ENCODE measurements at places on chromosomes 16 and 17.

DNA sequence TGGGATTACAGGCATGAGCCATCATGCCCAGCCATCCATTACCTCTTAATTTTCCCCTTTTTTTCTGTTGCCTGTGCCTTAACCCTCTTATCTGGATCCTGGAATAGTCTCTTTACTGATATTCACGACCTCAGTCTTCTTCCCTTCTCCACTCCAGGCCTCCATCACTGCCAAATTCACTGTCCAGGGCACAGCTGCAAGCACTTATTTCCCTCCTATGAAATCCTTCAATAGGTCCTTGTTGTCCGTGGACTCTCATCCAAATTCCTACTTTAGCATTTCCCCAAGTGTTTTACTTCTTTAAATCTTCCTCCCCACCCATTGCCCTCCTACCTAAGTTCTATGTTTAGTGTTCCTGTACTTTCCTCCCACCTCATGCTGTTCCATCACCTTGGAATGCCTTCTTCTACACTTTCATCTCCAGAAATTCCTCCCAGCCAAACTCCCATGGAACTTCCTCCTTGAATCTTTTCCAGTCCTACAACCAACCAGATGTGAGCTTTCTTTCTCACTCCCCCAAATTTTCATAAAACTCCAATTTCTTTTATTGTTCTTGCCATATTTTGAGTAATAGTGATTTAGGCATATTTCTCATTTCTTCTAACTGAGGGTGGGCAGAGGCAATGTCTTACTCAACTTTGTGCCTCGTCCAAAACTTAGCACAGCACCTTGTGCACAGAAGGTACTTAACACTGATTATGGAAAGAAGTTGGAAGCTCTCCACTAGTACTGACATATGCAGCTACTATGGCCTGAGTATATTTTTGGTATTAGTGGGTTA lies 35.3 kb downstream of the FAM20A start:
- no peak for DNase-seq

GRCh38 chr16:79067600-79067999 lies 532.9 kb downstream of the MAF start:
- no peak for DNase-seq

DNA sequence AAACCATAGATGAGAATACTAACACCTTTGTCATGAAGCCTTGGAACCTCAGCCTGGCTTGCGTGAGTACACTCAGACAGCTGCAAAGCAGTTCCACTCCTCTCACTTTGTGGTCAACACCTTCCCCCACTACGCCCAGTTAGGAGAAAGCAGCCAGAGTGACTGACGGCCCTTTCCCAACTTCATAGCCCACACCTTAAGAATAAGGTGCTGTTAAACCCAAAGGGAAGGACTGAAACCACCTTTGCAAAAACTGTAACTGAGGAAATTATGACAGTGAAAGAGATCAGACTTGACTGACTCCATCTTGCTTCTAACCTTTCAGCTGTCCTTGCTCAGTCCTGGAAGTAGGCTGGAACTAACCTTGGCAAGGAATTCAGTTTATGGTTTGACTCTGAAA lies 13.7 kb downstream of the N4BP1 start:
- no peak for DNase-seq

- DNase-seq: no peak
Observed at GRCh38 chr16:71351558-71351901, 7.0 kb upstream of the CALB2 start.

- DNase-seq: no peak
Observed at GRCh38 chr16:53219371-53219770, 164.6 kb downstream of the CHD9 start.

GRCh38 chr17:46733837-46734475 lies 84.5 kb downstream of the WNT3 start:
- DNase-seq: no peak

GRCh38 chr16:3651461-3652372 lies 2.8 kb upstream of the DNASE1 start:
- DNase-seq: no peak

DNA sequence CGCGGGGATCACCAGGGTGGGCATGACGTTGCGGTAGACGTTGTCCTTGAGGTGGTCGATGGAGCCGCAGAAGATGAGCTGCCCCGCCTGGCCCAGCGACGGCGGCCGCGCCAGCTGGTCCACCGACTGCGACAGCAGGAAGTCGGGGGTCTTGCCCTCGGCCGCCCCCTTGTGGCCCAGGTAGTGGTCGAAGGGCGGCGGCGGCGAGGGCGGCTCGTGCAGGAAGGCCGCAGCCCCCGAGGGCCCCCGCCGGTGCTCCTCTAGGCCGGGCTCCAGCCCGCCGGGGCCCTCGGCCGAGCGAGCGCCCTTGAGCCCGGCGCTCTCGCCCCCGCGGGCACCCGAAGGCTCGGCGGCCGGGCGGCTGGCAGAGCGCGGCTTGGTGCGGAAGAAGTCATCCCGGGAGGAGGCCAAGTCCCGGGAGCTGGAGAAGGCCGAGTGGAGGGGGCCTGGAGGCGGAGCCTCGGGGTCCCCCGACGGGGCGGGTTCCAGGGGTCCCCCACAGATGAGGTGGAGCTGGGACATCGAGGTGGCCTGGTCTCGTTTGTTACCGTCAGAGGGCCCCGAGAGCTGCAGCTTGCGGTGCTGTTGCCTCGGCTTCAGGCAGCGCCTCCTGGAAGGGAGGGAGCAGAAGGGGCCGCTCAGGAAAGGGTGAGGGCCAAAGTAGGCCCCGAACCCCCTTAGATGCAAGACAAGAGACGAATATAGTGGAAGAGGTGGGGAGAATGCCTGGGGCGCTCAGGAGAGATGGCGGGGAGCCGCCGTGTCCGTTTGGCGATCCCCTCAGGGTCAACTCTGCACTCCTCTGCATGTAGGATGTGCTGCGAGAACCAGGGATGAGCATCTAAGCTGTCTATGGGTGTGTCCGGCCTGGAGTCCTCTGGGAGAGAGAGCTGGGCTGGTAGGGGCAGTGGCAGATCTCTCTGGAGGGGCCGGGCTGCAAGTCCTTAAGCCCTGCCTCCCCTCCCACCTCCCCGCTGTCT lies 8.8 kb downstream of the FAM171A2 start:
- DNase-seq: peak; percentile 91

GRCh38 chr16:3587547-3588110 lies 10.4 kb upstream of the NLRC3 start:
- no peak for DNase-seq

DNA sequence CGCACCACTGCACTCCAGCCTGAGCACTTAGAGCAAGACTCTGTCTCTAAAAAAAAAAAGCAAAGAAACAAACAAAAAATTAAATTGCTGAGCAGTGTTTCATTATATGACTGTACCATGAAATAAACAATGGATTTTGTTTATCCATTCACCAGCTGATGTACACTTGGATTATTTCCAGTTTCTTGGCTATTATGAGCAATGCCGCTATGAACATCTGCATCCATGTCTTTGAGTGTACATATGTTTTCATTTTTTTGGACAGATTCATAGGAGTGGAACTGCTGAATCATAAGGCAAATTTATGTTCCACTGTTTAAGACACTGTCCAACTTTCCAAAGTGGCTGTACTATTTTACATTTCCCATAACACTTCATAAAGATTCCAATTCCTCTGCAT lies 8.0 kb downstream of the RNF157 start:
- DNase-seq: no peak

DNA sequence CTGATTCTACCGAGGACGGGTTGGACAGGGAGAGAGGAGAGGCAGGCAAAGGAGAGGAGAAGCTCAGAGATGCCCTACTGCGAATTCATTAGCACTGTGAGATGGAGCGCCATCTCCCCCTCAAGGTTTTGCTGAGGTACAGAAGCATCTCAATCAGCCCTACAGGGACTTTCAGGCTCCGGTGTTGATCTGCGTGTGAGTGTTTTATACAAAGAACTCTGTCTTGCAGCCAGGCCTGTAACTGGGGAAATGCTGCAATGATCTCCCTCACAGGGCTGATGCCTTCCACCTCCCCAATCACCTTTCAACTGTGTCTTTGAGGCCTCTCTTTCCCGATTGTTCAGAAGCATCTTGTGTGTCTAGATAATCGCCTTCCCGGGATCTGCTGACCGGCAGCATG lies 74.8 kb downstream of the IRX6 start:
- DNase-seq: peak; percentile 49

DNA sequence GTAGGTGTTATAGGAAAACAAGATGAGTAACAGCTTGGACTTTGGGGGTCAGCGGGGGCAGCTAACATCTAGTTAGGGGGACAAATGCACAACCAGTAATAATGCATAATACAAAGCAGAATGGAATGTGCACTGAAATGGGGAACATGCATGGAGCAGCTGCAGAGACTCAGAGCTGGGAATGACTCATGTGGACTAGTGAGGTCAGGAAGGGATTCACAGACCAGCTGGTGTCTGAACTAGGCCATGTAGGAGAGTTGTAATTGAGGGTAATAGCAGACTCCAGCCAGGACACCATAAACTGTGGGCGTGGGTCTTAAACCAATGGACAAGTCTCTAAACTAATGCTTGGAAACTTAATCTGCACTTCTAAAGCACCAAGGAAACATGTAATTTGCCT lies 176.8 kb upstream of the ASIC2 start:
- no peak for DNase-seq

DNA sequence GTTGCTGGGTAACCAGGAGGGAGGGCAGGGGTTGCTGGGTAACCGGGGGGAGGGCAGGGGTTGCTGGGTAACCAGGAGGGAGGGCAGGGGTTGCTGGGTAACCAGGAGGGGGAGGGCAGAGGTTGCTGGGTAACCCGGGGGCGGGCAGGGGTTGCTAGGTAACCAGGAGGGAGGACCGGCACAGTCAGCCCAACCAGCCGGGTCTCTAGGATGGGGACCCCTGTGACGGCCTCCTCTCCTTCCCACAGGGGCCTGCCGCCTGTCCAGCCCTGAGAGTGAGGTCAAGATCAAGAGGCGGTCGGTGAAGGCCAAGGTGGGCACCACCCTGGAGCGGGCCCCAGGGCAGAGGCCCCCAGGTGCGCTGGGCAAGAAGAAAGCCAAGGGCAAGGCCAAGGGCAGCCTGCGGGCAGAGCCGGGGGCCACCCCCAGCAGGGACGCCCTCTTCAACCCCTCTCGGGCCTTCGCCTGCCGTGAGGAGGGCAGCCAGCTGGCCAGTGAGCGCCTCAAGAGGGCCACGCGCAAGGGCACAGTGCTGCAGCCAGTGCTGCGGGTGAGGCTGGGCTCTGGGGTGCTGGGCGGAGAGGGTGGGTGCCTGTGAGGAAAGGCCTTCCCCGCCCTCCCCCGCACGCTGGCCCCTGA lies 54.6 kb downstream of the ACTG1 start:
- no peak for DNase-seq
